Amygdala (tissue), 56 donors: ENCODE measurements at places on chromosomes 5 and 9.

- DNase-seq = no peak
Measured at GRCh38 chr5:26649000-26649399, 389.4 kb downstream of the CDH9 start.

GRCh38 chr5:107505763-107506534, 164.8 kb downstream of the EFNA5 start:
- DNase-seq = no peak

DNA sequence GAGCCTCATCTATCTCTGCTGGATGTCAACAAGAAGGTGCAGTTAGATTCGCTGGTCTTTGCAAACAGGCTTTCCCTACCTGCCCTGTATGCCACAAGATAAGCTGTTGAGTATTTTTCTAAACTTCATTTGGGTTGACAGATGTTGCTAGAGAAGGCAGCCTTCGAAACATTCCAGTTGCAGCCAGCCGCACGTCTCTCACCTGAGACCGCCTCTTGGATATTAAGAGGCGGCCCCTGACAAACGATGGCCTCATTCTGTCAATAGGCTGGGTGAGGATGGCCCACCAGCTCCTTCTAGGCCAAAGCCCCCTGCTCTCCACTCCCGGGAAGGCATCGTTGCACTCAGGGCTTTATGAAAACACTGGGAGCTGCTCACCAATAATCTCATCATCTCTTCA, 181.6 kb downstream of the DAB2IP start:
- no peak for DNase-seq

DNA sequence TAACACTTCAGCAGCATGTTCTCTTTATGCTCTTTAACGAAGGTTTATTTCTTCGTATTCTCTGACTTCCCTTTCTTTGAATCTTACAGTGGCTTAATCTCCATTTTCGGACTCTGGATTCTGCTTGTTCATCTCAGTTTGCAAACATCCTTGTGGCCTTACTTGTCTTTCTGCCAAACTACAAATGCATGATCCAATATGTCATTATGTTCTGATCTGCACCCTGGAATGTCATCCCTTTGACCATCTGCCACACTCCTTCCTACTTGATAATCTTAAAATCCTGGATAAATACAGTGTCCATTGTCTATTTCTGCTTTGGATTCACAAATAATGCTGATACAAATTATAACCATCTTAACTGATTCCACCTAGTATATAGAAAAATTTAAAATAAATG, 499.2 kb downstream of the CDH18 start:
- DNase-seq = no peak

DNA sequence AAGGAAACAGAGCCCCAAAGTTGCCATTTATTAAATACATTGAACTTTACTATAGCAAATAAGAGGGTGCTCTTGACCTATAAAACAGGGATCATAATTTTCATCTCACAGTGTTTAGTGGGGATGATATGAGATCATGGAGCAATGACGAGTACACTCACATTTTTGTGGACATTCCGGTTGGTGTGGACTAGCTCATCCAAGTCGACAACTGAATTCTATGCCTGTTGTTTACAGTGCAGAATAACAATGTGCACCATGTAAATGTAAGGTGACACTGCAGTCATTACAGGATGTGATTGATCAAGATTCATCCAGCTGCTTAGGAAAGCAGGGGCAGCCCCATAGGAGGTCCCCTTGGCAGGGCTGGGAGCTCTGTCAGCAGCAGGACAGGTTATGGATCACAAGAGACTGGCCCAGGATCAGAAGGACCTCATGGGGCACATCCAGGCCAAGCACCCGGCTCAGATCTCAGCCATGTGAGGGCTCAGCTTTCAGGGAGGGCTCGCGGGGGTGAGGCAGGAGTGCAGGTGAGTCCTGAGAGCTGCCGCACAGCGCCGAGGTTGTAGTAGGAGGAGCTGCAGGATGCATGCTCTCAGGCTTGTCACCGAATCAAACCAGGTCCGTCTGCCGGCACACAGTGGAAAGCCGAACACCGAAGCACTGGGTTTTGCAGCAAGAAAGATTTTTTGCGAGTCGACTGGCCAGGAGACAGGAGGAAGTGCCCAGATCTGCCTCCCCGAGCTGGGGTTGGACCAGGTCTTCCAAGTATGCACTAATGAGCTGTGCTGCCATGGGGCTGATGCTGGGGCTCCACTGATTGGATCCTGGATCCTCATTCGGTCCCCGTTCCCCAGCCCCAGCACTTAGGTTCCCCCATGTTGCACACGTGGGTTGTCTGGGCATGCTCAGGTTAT, 28.2 kb downstream of the MRPL36 start:
- no peak for DNase-seq

DNA sequence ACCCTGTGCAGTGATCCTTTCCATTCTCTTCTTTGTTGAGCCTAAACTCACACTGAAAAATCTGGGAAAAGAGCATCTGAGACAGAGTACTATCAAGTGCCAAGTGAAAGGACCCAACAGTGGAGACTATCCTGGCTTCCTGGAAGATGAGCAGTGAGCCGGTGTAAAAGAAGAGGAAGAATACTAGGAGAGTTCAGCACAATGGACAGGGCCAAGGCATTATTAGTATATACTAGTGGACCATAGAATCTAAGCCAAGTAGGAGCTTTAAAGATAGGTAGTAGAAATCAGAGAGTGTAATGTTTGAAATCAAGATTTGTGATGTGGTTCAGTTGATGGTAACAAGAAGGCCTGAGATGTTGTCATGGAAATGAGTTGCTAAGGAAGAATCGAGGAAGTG, 140.8 kb downstream of the CAMK4 start:
- no peak for DNase-seq

GRCh38 chr5:130385656-130386055, 481.4 kb downstream of the CHSY3 start:
- DNase-seq = no peak

DNA sequence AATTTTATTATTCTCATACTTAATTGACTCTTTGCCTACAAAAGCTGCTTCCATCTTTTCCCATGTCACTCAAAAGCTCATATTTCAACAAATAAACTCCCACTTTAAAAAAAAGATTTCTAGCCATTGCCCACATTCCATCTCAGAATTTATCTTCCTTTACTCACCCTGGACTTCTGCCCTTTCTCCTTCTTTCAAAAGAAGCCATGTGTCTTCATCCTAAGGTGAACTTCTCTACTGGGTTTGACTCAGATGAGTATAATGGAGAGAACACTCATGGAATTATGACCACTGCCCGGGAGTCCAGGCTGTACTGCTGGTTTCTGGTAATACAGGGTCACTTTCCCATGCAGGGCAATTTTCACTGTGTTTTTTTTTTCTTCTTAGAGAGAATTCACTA, 548.5 kb upstream of the ZNF462 start:
- DNase-seq = no peak

DNA sequence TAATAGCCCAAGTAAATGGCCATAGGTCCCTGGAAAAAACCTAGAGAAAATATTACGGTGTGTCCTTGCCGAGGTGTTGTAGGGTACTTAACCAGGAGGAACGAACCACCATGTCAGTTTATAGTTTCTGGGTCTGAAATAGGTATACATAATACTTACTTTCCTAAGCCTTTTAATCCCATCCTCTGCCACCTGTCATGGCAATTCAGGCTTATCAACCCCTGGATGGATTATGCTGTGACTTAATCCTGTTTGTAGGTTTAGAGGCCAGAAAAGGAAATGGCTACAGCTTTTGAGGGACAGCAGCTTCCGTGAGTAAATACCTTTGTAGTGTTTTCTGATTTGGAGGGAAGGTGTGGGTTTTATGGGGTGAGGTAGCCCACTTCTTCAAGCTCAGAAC, 89.1 kb upstream of the PTPRD start:
- no peak for DNase-seq

GRCh38 chr9:13215791-13216554, 63.5 kb downstream of the MPDZ start:
- no peak for DNase-seq

DNA sequence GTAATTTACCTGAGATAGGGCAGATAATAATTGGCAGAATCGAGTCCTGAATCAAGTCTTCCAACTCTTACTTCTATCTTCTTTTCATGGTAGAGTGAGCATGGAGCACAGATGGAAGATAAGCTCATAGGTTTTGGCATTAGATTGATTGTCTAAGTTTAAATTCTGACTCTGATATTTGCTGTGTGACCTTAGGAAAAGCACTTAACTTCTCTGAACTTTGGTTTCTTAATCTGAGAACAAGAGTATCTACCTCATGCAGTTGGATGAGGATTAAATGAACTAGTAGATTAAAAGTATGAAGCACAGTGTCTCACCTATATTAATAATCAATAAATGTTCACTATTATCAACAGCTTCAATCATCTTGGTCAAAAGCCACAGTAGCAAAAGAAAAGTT, 9.4 kb upstream of the ASTN2 start:
- no peak for DNase-seq

GRCh38 chr5:6766604-6767093, 53.4 kb downstream of the TENT4A start:
- DNase-seq = peak; percentile 15

DNA sequence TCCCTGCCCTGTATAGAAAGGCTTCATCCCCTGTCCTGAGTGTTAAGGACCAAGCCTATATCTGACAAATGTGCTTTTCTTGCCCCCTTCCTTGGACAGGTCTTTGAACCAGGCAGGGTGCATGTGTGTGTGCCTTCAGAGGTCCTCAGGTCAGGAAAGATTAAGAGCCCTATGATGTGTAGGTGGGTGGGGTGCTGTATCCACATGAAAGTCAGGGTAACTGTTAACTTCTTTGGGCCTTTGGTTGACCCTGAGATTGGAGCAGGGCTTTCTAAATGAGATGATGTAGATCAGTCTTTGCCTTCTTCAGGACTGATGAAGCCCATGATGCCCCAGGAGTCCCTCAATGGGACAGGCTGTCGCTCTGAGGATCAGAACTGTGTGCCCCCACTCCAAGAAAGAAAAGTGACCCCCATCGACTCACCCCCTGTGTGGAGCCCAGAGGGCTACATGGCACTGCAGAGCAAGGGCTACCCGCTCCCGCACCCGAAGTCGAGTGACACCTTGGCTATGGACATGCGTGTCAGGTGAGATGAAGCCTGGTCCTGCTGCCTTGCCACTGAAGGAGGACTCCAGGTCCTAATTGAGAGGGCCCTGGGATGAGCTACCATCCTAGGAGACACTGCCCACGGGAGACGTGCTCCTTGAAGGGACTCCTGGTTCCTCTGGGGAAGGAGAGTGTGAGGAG, 29.4 kb upstream of the POMT1 start:
- no peak for DNase-seq

DNA sequence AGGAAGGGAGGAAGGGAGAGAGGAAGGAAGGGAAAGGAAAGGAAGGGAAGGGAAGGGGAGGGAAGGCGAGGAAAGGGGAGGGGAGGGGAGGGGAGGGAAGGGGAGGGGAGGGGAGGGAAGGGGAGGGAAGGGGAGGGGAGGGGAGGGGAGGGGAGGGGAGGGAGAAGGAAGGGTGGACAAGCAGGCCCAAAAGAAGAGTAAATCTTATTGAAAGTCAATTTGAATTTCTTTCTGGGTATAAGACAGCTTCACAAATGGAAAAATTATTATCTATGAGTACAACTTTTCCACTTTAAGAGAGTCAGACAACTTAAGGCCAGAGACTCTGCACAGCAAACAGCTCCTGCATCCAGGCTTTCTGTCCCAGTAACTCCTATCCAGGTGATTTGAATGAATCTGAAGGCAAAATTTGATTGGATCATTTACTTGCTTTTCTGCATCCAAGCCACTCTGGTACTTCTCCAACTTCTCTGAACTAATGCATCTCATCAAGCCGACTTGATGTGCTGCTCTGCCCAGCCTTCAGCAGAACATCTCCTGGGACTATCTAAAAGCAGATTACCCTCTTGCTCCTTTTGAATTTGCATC, 363.4 kb upstream of the KIF2A start:
- no peak for DNase-seq

DNA sequence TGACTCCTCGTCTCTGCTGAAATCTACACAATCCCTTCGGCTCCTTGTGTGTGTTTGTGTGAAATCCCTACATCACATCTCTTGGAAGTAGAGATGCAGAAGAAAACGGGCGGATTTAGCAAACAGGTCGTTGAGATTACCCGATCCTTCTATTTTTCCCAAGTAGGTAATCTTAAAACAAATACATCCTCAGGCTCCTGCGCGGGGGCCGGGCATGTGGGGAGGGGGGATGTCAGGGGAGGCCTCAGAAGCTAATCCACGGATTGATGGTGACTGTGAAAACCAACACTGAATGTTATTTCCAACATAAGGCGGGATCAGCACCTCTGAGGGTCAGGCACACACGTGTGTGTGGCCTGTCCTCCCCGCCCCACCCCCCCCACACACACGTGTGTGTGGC, 137.8 kb downstream of the ROR2 start:
- no peak for DNase-seq

GRCh38 chr5:168464641-168465040, 21.6 kb upstream of the RARS1 start:
- DNase-seq = no peak

DNA sequence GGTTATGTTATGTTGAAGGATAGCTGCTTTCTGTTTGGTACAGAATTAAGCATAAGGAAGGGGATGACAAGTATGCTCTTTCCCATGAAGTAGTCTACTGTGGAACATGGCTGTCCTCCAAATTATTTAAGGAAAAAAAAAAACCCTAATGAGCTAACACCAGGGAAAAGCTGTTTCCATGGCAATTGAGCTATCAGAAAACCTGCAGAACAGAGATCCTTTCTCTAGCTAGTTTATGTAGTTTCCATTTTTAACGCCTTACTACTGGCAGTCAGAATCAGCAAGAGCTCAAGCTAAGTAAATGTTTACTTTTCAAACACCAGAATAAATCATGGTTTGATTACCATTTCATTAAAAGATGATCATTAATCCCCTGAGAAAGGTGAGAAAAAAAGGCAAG, 287.4 kb upstream of the TARS1 start:
- no peak for DNase-seq

DNA sequence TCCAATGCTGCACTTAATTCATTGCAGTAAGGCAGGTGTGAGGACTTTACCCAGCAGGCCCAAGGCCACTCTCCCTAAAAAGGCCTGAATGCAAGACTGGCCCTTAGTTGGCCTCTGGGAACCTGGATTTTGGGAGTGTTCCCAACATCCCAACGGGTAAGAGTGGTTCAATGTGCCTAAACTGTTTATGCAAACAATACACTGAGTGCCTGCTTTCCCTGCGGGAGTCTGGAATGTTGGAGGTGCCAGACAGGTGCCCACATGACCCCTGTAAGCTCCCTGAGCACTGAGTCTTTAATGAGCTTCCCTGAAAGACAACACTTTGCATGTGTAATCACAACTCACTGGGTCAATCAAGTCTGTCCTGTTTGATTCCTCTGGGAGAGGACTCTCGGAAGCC, 37.4 kb downstream of the NSUN2 start:
- DNase-seq = no peak

DNA sequence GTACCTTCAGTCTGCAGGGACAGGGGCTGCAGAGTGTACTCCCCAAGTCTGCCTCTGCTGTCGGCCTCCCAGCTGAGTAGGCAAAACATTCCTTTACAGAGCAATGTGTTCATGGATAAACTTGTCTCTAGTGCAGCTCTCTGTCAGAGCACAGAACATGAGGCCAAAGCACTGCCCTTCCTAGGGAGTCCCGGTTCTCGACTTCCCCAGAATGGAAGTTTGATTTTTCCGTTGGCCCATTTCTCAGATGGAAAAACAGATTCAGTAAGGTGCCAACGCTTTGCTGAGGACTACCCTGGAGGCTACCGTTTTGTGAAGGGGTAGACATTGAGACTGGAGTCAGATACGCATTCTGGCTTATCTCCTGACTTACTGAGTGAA, 422 bp upstream of the TRIM32 start:
- no peak for DNase-seq

GRCh38 chr5:17910318-17910717, 276.1 kb downstream of the TAF11L14 start:
- DNase-seq = no peak

GRCh38 chr5:36442796-36443195, 141.1 kb upstream of the RANBP3L start:
- DNase-seq = no peak
